ENCODE measurements at places on chromosomes 2 and 18.

- peak; percentile 27 for DNase-seq
Measured at GRCh38 chr2:74690571-74690970, 36.5 kb downstream of the SEMA4F start.

GRCh38 chr2:12032398-12032797 is 286.0 kb downstream of the LPIN1 start:
- DNase-seq, result no peak

DNA sequence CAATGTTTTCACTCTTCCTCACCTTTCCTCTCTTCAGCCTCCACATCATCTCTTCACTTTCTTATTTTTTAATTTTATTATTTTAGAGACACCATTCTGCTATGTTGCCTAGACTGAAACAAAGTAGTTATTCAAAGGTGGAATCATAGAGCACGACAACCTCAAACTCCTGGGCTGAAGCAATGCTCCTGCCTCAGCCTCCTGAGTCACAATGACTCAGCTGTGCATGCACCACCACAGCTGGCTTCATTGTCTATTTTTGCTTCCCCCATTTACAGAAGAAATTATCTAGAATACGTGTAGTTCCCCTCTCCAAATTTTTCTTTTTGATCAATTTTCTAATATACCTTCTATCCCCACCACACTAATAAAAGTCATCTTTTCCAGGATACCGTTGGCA is 911.5 kb upstream of the SOX11 start:
- DNase-seq, result no peak

DNA sequence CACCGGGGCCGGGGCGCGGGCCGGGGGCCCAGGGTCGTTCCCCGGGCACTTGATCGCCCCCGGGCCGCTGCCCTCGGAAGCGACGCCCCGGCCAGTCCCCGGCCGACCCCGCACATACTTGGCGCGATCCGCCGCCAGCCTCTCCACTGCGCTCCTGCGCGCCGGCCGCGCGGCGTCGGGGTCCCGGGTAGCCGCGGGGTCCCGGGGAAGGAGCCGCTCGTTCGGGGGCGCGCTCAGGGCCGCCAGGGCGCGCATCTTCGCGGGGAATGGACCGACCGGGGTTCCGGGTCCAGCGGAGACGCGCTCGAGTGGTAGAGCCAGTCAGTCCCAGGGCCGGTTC is 204 bp downstream of the FAM110C start:
- DNase-seq, result no peak

GRCh38 chr18:49581371-49581770 is 19.5 kb downstream of the LIPG start:
- no peak for DNase-seq

GRCh38 chr18:1627494-1627893 is 722.8 kb downstream of the ADCYAP1 start:
- DNase-seq, result no peak

- DNase-seq, result no peak
Measured at GRCh38 chr2:149155196-149155969, 116.9 kb downstream of the LYPD6B start.
